ENCODE measurements at places on chromosomes 7 and 10.

DNA sequence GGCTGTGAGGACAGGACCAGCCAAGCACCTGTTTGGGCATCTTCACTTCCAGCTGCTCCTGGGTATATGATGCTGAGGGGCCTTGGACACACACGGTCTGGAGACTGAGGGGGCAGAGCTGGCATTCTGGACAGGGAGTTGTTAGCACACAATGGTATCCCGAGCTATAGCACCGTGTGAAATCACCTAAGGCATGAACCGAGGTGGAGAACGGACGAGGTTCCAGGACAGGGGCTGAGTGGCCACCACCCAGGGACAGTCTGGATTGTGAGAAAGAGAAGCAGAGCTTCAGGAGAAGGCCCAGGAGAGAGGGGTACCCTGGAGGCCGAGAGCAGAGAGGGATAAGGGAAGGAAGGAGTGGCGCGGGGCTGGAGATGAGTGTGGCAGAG is 571.8 kb downstream of the TCERG1L start:
- no peak for DNase-seq

DNA sequence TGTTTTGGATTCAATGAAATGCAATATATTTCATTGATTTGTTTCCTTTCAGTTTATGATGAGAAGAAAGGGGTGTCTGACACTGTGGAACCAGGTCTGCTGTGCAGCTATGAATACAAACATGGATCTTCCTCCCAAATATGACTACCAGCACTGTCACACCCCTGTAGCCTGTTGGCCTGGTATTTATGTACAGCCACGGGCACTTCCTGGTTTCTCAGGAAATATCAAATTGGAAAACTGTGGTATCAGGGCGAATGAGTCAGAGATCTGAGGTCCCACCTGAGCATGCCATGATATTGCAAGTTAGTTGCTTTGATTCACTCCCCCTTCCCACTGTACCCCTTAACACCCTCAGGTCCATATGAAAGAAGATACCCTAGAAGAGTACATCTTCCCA is 87.8 kb downstream of the DNMBP start:
- no peak for DNase-seq

DNA sequence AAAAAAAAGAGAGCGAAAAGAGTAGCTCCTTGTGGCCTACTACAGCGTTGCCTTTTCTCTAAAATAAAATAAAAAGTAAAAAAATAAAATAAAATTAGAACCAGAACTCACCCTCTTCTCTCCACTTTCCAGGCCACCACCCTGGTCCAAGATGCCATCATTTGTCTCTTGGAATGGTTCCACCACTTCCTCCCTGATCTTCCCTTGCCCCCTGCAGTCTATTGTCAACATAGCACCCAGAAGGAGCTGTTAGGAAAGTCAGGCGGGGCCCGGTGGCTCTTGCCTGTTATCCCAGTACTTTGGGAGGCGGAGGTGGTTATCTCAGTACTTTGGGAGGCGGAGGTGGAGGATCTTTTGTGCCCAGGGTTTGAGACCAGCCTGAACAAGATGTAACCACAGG is 7.6 kb upstream of the GRID2IP start:
- peak; percentile 30 for DNase-seq

GRCh38 chr7:152858761-152859160 is 99.2 kb downstream of the ACTR3B start:
- DNase-seq: no peak

- no peak for DNase-seq
Observed at GRCh38 chr10:11448545-11449244, 162.8 kb downstream of the USP6NL start.

DNA sequence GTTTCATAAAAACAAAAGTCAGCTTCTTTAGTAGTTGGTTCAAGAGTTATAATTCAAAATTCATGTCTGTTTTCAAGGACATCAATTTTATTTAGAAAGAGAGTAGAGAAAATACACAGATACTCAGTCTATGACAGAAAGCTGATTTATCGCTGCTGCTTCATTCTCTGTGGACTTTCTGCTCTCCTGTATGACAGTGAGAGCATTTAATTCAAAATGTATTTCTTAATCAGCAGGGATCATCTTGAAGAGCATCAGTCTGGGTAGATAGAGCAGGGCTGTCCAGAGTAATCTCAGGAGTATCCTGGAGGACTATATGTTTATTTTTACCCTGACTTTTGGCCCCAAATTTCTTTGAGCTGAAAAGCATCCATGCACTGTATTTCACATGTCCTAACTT is 1676.7 kb downstream of the REEP3 start:
- no peak for DNase-seq

DNA sequence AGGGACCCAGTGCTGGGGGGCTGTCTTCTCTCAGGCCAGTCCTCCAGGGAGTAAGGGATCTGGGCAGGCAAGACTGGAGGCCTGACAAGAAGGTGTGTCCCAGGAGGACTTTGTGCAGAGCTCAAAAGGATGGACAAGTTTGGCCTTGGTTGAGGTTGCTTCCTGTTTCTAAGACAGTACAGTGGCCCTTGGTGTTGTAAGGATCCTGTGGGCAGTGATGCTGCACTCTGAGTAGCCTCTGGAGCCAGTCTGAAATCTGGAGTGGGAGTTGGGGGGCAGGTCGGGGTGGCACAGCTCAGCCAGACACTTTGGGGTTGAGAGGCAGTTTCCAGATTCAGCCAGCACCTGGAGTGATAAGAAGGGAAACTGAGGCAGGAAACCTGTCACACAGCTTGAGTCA is 139.2 kb upstream of the ZMIZ1 start:
- DNase-seq: no peak

- no peak for DNase-seq
Observed at GRCh38 chr7:14786314-14786895, 116.1 kb downstream of the DGKB start.

GRCh38 chr7:2760098-2760889 is 72.3 kb downstream of the AMZ1 start:
- peak; percentile 90 for DNase-seq

DNA sequence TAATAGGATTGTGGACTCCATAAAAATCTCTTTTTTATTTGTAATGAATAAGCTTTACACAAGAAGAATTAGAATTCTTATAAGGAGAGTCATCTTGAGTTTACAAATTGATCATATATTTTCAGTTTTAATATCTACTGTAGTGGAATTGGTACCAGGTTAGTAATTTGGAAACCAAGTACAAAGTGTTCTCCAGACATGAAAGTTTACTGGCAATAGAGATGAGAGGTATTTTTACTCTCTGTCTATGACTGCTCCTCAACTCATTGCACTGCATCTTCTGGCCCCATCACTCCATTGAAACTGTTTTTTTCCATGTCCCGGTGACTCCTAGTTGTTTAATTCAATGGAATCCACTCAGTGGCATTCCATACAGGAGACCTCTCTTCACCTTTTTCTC is 164.5 kb upstream of the SMIM30 start:
- DNase-seq: no peak

GRCh38 chr7:128893251-128894100 is 17.0 kb downstream of the KCP start:
- DNase-seq: no peak

Data from adrenal gland (tissue), 19 donors.